ENCODE measurements at places on chromosomes 4 and X.

GRCh38 chr4:151184523-151185458 is 85.4 kb downstream of the RPS3A start:
- no peak for DNase-seq

- DNase-seq = no peak
Measured at GRCh38 chr4:128130621-128131020, 69.5 kb downstream of the LARP1B start.

DNA sequence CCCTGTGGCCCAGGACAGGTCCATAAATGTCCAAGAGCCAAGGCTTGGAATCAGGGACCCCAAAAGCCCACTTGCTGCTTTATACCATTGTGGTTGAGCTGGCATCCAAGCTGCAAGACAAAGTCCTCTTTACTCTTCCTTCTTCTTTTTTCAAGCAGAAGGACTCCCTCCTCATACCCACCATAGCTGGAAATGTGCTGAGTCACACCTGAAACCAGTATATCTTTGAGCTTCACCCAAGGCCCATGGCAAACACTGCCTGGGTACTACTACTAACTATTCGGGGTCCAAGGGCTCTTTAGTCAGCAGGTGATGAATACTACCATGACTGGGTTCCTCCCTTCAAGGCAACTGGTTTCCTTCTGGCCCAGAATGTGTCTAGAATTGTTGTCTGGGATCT is 37.3 kb upstream of the NMU start:
- no peak for DNase-seq

- no peak for DNase-seq
Measured at GRCh38 chr4:22389240-22389870, 126.5 kb downstream of the ADGRA3 start.

All from D721Med (cell line).